Hematopoietic multipotent progenitor cell treated with erythropoietin and hydrocortisone succinate and interleukin-3 and kit ligand, for 8 days (in vitro differentiated cells): ENCODE measurements at places on chromosomes 7 and 10.

GRCh38 chr7:90833443-90833842 is 237.3 kb downstream of the CDK14 start:
- DNase-seq, result no peak

- DNase-seq, result no peak
Observed at GRCh38 chr10:69929575-69929974, 123.1 kb upstream of the MACROH2A2 start.

- DNase-seq, result no peak
Observed at GRCh38 chr7:44709945-44710596, 38.6 kb upstream of the ZMIZ2 start.

DNA sequence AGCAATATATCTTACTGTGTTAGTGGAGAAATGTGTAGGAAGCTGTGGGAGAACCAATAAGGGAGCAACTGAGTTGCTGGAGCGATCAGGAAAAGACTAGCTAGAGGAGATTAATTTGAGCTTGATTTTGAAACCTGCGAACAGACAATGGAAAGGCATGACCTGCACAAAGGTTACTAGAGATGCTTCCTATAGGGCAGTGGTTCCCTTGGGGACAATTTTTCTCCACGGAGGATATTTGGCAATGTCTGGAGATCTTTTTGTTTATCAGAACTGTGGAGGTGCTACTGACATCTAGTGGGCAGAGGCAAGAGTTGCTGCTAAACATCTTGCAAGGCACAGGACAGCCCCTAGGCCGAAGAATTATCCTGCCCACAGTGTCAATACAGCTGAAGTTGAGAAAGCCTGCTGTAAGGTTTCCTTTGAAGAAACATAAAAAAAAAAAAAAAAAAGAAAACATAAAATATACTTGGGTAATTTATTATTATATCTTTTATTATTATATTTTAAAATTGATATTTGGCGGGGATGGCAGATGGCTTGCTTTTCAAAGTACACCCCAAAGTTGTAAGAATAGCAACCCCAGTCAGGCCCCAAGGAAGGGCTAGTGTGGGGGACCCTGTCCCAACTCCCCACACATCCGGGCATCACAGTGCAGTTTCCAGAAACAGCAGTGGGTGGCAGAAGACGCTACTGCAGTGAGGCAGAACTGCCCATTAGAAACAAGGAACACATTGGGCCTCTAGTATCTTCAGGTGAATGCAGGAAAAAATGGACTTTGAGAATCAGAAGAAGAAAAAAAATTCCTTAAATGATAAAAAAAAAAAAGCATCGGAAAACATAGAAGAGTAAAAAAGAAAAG is 481.6 kb downstream of the SH2D4B start:
- peak; percentile 57 for DNase-seq

DNA sequence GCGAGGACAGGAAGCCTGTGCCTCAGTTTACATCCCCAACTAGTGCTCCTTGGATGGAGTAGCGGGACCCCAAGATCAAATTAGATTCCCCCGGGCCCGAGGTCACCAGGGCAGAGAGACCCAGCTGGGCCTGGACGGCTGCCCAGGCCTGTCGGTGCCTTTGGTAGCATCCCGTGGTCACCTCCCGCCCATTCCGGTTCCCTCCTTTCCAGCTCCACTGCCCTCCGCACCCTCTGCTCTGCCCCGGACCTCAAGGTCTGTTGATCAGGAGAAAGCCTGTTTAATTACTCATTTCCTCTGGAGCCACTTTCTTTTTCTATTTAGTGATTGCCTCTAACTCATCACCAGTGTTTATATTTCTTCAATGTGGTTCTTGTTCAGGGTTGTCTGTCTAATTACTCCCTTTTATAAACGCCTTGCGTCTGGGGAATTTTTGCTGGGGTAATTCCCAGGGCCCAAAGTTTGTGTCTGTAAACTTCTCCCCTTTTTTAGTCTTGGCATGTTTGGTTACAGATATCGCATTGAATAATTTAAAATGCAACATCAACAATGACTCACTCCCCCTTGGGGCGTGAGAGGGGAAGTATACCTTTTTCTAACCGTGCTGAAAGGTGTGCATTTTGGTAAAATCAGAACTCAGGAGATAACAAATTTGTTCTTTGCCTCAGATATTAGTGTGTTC is 1.9 kb downstream of the FOXK1 start:
- DNase-seq, result peak; percentile 12

DNA sequence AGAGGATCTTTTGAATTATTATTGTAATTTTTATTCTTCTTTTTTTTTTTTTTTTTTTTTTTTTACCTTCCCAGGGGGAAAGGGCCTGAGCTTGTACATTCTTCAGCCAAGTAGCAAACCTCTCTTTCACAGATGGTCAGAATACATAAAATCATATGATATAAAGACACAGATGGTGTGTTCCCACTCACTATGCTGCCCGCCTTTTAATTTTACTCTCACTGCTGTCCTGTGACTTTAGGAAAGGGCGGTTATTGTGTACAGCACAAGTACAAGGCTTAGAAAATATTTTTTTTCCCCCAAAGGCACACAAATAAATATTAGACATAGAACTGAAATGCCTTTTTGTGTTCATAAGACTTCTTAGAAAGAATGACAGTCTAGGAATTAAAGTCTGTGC is 213.6 kb downstream of the RPS24 start:
- DNase-seq, result no peak
